ENCODE measurements at places on chromosomes 7 and 10.
A peak's percentile ranks its signal among the peaks of the same experiment; 100 is the strongest.

DNA sequence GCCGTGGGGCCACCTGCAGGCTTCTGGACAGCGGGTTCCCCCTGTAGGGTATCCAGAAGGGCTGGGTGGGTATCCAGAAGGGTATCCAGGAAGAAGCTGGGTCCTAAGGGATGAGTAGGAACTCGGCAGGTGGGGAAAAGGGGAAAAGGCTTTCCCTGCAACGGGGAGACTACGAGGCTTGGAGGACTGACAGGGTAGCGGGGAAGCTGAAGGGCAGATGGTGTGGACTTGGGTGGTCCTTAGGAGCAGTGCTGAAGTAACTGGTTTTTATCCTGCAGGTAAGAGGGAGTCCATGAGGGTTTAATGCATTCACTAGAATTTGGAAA, 525 bp downstream of the UBE2D4 start:
- DNase-seq: no peak

GRCh38 chr10:71740069-71740653, 20.6 kb upstream of the C10orf105 start:
- no peak for DNase-seq

DNA sequence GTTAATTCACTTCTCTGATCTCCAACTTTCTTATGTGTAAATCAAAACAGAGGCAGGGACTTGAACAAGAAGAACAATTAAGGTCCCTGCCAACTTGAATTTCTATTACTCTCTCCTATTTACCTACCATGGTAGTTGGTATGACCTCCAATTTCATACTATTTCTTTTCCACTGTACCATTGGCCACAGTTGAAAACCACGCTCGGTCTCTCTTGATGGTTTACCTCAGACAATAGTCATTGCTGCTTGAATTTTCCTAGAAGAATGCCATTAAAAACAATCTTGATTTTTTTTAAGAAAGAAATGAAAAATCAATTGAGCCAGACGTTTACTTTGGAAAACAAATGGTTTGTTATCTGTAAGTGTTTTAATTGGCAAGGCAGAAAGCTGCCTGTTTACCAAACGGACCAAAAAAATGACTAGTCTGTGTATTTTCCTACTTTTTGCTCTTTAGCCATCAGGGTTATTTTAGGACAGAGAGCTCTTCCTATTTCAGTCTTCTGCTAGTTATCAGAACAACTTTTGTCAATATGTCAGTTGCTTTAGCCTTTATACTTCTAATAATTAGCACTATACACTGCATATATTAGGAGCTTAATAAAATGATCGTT, 157.5 kb upstream of the PLXDC2 start:
- DNase-seq: no peak

DNA sequence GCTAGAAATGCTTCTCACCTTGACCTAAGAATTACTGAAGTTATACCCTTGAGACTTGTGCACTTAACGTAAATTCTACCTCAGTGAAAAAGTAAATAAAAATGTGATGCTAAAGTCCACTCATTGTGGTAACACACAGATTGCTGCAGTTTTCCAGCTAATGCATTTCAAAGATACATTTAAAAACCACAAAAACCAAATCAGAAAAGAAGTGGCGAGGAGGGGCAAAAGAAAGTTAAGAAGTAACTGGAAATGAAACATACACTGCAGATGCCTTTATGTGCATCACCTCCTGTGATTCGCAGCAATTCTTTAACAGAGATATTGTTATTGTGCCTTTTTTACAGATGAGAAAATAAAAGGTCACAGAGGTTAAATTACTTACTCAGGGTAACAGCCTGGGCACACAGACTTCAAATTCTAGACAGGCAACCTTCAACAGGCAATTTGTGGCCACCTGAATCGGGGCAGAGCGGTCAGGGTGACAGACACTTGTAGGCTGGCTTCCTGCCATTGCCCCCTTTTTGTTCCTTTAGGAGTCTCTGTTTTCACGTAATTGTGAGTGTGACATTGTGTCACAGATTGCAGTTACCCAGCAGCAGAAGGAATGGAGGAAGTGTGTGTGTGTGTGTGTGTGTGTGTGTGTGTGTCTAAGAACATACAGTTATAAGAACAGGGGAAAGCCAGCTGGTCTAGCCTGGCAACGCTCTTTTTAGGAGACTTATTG, 1.9 kb downstream of the WIPF3 start:
- DNase-seq: no peak

- no peak for DNase-seq
These were observed 265.9 kb downstream of the SNX13 start for GRCh38 chr7:17674166-17674942.

GRCh38 chr10:71921324-71922027, 42.7 kb upstream of the CHST3 start:
- no peak for DNase-seq

DNA sequence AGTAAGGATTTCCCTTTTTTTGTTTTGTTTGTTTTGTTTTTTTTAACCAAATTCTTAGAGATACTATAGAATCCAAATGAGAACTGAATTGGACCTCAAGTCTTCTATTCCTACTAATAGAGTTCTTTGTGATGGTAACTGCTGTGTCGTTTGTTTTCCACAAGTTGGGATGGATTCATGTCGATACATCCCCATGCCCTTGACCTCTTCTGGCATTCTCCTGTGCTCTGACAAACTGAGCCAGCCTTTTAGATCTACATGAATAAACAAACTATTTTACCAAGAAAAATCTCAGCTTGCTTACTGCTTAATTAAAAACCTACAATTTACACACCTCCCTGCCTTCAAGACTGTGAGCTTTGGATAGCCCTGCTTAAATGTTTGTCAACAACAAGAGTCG, 3.9 kb downstream of the ZNF22 start:
- no peak for DNase-seq

DNA sequence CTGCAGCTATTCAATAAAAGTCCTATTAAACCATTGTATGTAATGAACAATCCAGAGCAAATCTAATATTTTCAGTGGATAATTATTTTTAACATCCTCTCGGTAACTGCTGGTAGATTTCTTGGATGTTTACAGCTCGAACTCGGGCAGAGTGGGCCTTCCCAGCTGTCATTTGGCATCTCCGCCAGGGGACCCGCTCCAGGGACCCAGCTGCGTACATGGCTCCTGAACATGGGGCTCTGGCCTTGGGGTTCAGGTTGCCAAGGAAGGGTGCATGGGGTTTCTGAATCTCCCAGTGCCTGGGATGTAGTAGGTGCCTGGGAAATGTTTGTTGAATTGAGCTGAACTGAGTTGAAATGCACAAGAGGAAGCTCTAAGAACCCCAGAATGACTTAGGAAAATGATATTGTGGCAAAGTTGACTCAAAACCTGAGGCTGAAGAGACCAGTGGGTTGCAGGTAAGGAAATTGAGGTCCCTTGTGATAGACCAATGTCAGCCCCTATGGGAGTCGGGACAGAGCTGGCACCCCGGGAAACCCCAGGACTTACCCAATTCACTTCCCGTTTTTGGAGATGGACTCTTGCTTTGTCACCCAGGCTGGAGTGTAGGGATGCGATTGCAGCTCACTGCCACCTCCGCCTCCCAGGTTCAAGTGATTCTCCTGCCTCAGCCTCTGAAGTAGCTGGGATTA, 228.4 kb downstream of the CUX1 start:
- DNase-seq: no peak

- DNase-seq: no peak
These were observed 29.4 kb upstream of the JAKMIP3 start for GRCh38 chr10:132036153-132036886.

GRCh38 chr7:24917510-24918239, 62.3 kb downstream of the OSBPL3 start:
- DNase-seq: no peak

GRCh38 chr7:158740013-158740656, 35.5 kb upstream of the NCAPG2 start:
- DNase-seq: no peak

DNA sequence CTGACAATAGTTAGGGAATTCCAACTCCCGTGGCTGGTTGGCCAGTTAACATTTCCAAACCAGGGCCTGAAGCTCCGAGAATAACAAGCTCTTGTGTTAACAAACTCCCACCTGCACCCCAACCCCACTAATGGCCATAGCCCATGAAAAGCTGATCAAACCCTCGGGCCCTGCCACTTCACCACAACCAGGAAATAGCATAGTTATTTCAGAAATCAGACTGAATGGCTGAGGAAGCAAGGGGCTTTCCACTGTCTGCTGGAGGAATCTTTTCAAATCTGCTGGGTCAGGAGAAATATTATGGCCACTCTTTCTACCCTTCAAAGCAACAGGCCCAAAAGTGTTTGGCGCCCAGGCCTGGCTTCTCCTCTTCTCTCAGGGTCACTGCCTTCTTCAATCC, 145.6 kb downstream of the GLCCI1 start:
- DNase-seq: no peak

- DNase-seq: no peak
These were observed 21.7 kb upstream of the FKBP9 start for GRCh38 chr7:32935558-32935957.

- DNase-seq: peak; percentile 55
These were observed 5.1 kb downstream of the TSPAN14 start for GRCh38 chr10:80459047-80459865.

GRCh38 chr10:132929480-132929879, 12.9 kb downstream of the CFAP46 start:
- DNase-seq: no peak

DNA sequence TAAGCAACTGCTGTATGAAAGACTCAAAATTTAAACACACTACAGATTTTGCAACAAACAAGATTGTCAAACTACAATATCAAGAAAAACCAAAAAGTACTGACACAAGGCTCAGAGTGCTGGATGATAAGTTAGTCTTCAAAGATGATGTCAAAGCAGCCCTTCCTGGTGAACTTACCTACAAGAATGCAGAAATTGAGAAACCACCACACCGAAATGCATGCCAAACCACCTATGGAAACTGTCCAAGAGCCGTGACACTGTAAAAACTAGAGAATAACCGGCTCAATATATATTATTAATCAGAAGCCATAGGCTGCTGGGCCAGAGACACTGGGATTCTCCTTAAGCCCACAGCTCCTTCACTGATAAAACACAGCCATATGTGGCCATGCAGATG, 25.3 kb downstream of the DENND11 start:
- DNase-seq: no peak

DNA sequence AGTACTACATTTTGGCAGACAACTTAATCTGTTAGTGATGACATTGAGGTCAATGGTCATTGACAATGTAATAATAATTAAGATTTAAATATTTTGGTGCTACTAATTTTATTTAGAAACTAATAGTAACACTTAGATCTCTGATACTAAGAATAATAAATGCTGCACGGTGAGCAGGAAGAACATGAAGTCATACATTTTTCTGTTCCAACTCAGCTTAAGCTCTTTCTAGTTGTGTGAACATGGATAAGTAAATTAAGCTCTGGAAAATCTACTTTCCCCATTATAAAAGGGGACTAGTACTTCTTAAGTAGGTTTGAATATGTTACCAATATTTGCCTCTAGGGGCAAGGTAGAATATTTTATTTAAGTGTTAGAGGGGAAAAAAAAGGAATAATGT, 65.9 kb upstream of the MEOX2 start:
- DNase-seq: no peak

DNA sequence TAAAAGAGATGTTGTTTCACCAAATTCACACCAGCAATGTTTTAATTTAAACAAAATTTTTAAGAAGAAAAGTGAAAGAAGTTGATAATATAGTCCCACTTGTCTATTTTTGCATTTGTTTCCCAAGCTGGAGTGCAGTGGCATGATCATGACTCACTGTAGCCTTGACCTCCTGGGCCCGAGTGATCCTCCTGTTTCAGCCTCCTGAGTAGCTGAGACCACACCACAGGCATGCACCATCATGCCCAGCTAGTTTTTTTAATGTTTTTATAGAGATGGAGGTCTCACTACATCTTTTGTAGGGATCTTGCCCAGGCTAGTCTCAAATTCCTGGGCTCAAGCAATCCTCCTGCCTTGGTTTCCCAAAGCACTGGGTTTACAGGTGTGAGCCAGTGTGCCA, 14.1 kb upstream of the NDUFA5 start:
- no peak for DNase-seq

- no peak for DNase-seq
These were observed 37.7 kb downstream of the NAMPT start for GRCh38 chr7:106246902-106247711.

DNA sequence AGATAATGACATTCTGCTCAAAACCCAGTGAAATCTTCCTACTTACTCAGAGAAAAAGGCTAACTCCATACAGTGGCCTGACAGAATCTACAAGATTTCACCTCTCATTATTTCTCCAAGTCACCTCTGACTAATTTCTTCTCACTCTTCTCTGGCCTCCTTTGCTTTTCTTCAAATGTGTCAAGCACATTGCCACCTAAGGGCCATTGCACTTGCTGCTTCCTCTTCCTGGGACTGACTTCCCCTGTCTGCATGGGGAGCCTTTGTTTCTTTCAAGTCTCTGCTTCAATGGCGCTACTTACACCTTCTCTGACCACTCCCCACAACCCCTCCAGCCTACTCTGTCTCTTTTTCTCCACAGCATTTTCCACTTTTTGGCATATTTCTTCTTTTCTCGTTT, 36.0 kb downstream of the PRTFDC1 start:
- DNase-seq: no peak

GRCh38 chr7:47518827-47519226, 63.1 kb downstream of the TNS3 start:
- no peak for DNase-seq

DNA sequence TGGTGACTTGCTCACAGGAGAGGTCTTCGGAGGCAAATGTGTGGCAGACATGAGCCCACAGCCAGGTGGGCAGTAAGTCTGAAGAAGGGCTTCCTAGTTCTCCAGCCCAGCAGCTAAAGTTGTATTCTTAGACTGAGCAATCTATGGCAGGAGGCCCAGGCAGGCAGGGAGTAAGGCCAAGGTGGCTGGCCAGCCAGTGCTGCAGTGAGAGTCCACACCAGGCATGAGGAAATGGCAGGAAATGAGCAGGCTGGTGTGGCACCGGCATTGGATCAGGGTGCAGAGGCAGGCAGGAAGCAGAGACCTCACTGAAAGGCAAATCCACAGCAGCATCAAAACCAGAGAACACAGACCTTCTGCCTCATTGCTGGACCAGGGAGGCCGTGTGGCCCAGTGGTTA, 84.6 kb upstream of the PDE1C start:
- DNase-seq: no peak

DNA sequence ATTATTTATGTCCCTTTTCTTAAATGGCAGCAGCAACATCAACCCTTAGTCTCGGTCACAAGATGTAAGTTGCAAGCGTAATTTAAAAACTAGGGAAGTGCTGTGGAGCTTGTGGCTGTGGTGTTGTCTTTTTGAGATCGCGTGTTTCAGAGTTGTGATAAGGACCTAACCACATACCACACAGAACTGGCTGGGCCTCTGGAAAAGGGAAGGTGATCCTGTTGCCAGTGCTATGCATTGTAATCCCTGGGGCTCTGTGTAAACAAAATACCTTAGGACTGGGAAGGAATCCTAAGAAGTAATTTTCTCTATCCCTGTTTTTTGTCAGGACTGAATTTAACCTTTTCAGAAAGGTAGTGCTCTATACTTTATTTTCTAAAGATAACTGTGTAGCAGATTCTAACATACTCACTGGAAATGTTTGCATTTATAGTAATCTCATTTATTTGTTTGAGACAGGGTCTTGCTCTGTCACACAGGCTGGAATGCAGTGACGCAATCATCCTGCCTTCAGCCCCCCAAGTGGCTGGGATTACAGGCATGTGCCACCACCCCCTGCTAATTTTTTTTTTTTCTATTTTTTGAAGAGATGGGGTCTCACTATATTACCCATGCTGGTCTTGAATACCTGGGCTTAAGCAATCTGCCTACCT, 60.4 kb downstream of the INPP5F start:
- no peak for DNase-seq

Data from activated CD4-positive, CD25-positive, alpha-beta regulatory T cell (primary cell).